ENCODE measurements at places on chromosomes 3 and 15.

DNA sequence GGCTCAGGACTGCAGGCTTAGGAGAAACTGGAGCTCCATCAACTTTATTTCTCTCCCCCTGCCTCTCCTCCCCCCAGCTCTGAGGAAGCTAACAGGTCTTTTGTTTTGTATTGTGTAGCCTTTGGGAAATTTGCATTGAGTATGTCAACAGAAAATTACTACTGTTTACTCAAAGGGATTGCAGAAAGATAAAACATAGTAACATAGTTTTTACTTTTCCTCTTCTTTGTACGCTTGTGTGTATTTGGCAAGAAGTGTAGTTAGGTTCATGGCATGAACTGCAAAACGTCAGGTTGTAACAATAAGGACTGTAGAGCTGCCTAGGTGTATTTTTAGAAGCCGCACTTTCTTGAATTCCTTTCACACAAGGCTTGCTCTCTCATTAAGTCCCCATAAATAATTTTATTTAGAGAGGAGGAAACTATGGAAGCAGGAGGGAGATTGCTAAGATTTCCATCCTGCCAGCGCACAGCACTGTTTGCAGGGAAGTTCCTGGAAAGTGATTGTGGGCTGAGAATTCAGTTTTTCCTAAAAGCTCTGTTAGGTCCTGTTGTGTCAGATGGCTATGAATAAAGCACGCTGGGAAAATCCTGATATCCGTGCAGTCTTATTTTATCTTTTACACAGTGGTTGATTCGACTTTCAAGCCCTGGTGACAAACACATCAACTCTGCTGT, 21.1 kb upstream of the SATB1 start:
- DNase-seq, result no peak

DNA sequence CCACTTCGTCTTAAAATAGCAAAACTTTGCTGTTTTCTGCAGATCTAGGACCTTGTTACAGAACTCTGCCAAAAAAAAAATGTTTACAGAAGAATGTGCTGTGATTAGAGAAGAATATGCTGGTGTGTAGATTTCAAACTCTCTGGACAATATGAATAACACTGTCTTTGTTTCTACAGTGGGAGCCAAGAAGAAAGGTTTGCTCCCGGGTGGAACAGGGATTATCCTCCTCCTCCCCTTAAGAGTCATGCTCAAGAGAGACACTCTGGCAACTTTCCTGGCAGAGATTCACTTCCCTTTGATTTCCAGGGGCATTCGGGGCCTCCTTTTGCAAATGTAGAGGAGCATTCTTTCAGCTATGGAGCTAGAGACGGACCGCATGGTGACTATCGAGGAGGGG, 27.3 kb downstream of the RBM6 start:
- DNase-seq, result no peak

GRCh38 chr3:16417945-16418739, 95.4 kb downstream of the RFTN1 start:
- no peak for DNase-seq

DNA sequence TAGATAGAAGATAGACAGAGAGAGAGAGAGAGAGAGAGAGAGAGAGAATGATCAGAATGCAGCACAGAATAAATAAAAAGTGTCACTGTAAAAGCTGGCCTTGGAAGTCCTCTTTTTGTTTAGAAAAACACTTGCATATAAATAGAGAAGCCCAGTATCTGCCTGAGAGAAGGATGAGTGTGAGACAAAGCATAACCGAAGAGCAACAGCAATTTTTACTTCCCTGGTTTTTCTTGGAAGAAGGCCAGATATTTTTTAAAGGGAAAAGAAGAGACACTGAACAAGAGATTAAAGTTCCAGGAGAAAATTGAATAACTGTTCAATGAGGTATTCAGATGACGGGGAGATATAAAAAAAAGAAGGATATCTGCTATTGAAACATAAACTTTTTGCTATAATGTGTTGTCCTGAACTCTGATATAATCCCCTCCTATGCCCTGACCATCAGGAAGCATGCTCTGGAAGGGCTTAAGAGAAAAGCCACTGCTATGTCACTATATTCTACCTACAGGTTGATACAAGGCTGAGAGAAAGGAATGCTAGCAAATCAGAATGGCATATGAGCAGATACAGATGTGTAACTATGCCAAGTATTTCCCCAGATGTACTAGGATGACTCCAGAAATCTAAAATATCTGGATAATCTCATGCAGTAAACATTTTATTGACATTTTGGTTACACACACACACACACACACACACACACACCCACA, 358.9 kb downstream of the RBMS3 start:
- DNase-seq, result no peak

DNA sequence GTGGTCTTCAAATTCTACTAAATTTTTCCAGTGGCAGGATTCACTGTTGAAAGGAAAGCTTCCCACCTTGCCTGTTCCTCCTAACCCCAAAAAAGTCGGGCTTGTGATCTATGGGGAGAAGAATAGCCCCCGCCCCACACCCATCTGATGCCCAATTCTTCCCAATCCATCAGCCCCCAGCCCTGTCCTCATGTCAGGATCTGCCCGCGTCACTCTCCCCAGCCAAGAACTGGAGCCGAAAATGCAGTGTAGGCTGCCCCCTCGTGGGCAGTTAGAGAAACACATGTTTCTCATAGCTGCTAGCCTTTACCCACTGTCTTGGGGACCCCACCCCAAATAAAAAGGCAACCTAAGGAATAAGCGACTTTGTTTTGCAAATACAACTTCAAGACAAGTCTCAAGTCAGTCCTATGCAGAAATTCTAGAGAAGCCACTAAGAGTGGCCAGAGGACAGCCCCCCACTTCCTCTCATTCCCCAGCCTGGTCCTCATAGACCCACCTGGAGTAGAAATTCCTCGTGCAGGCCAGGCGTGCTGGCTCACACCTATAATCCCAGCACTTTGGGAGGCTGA, 13.0 kb upstream of the CSK start:
- DNase-seq, result no peak

DNA sequence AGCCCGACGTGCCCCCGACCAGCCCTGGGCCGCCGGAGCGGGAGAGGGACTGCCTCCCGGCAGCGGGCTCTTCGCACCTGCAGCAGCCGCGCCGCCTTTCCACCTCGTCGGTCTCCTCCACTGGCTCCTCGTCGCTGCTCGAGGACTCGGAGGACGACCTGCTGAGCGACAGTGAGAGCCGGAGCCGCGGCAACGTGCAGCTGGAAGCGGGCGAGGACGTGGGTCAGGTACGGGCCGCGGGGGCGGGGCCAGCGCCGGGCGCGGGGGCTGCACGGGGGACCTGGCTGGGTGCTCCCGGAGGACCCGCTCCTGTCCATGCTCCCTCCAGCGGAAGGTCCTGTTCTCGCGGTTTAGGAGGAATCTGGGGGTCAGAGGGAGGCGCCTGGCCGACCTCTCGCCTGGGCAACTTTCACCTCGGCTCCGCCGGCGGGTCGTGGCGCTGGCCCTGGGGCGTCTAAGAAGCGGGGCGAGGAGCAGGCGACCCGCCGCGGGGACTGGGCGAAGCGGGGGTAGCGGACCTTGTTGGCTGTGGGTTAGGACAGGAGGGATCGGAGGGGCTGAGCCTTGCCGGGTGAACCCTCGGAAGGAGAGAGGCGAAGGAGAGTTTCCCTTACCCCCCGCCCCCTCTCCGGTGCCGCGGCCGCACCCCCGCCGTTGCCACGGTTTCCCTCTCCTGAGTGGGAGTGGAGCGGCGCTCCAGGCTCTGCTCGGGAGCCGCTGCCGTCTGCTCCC, 682 bp downstream of the ITPKA start:
- DNase-seq, result no peak
